Adrenal gland (tissue), 19 donors: ENCODE measurements at places on chromosomes 12 and 14.

GRCh38 chr12:91211866-91212265 is 29.2 kb upstream of the DCN start:
- no peak for DNase-seq

GRCh38 chr12:63978519-63978918 is 134.0 kb downstream of the SRGAP1 start:
- no peak for DNase-seq

DNA sequence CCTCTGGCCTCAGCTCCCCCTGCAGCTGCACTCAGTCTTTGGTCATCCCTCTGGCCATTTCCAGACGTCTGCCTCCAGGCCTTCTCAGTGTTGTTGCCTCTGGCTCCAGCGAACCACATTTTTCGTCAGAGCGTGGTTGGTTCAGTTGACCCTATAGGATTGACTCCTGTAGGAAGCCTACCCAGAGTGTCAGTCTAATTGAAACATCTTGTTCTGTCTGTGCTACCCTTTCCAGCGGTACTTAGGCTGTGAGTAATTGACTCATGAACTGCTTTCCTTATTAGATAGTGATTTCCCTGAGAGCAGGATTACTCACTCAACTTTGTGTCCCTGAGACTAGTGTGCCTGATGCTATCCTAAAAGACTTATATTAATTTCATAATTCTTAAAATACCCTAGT is 373.2 kb downstream of the ATP23 start:
- DNase-seq = no peak

DNA sequence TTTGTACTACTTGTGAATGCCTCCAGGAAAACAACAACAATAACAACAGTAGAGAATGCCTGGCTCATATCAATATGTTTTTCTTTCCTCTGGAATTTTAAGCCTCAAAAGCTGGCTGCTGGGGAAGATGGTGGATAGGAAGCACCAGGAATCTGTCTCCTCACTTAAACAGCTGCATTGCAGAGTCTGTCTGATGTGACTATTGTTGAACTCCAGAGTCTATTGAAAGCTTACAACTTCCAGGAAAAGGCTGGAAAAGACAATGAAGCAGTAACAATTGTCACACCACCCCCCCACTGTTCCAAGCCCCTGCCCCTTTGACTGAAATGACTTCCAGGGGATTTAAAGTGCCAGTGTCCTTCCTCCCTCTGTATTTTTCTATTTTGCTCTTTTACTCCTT is 309.7 kb downstream of the BMP4 start:
- DNase-seq = no peak

- peak; percentile 15 for DNase-seq
These were observed 15.4 kb downstream of the RIMBP2 start for GRCh38 chr12:130700492-130701401.

- DNase-seq = no peak
These were observed 83.8 kb downstream of the PEBP1 start for GRCh38 chr12:118219772-118220171.

DNA sequence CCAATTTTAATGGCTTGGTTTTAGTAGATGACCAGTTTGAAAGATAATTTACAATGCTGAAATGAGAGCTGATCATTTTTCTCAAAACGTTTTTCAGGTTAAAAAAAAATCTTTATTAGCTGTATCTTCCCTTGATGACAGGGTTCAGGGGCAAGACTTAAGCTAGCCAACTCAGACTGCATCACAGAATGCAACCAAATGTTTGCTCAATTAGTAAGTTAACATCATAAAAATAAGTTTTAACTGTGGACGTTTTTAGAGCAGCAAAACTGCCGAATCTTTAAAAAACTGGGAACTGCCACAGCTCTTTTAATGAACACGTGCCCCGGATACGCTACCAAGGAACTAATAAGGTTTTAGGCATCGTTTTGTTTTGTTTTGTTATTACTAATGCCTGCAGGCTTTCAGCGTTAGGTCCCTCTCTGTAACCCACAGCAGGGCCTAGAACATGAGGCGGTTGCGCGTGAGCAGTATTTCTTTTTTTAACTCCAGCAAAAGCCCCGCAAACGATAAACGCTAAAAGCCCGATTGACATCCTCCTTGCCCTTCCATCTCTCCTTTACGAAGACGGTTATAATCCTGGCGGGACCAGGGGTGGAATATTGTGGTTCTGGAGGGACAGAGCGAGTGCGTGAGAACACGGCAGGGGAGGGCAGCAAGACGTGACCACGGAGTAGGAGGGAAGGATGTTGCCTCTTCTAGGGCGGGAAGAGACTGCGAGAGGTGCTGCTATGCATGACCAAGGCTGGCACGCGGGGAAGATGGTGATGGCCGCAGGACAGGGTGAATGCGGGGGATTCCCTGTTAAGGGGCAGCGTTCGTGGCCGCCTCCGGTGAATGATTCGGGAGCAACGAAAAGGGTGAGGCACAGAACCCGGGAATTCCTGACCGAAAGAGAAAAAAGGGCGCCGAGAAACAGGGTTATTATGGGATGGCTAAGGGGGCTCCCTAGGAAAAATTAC is 652 bp downstream of the SUPT16H start:
- peak; percentile 52 for DNase-seq

GRCh38 chr14:90419200-90419599 is 22.4 kb downstream of the CALM1 start:
- peak; percentile 88 for DNase-seq
